ENCODE measurements at places on chromosomes 11 and 22.
A peak's percentile ranks its signal among the peaks of the same experiment; 100 is the strongest.

DNA sequence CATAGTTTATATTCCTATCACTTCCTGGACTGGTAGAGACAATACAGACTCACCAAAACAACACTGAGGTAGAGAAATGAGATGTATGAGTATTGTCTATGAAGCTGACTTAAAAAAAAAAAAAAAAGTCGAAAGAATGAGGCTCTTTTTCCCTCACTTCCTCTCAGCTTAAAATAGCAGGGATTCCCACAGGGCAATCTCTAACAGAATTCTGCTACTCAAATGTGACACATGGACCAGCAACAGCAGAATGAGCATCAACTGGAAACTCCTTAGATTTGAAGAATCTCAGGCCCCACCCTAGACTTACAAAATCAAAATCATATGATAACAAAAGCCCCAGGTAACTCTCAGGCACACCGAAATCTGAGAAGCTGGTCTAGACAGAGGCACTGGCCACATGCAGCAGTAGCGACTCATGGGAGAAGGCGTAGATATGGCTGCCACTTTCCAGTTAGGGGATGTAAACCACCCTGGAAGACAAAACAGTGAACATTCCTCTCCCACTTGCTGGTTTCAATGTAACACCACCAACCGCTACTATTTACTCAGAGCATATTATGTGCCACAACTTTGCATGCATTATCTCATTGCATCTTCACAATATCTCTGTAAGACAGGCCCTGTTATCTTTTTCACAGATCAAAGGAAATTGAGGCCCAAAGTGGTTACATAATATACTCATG is 128.0 kb downstream of the RBFOX2 start:
- no peak for DNase-seq

GRCh38 chr11:19419021-19419750 is 178.4 kb upstream of the E2F8 start:
- DNase-seq: no peak

GRCh38 chr11:106397787-106398501 is 320.5 kb downstream of the AASDHPPT start:
- no peak for DNase-seq

GRCh38 chr11:12841946-12842630 is 167.0 kb upstream of the RASSF10 start:
- peak; percentile 47 for DNase-seq

- DNase-seq: no peak
These were observed 22.5 kb downstream of the RHOD start for GRCh38 chr11:67079065-67079705.

DNA sequence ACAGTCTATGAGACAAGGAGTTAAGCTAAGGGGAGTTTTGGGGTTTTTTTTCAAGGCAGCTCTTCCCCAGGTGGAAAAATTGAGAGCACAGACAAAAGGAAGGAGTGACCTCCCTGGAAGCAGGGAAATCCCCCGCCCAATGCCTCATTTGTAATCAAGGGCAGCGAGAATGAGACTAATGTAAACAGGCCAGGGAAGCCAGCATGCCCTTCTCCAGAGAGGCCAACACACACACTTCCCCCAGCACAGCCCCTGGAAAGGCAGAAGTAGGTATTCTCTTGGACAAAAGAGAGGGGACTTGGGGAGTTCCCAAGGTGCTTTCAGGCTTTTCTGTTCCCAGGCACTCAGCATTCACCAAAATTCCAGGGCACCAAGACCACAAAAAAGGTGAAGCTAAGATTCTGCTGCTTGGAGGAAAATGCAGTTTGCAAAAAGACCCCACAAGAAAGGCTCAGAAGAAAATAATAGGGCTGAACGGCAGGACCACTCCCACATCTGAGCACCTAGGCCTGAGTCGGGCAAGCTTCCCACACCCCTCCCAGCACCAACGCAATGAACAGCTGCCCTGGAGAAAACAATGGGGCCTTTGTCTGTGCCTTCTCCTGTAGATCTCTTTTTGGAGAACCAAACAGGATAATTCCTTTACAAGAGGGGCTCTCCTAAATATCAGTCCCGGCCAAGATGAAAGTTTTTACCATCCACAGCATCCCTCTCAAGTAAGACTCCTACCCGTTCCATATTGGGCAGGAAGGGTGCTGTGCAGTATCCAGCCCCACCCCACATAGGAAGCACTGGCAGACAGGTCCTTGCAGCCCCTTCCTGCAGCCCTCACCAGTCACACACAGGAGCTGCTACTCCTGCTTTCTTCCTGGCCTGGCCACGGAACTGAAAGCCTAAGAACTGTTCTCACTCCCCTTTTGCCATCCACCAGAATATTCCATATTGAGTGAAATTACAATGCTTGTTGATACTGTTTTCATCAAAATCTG is 70.7 kb upstream of the AKIP1 start:
- no peak for DNase-seq

GRCh38 chr22:29037340-29037932 is 24.2 kb downstream of the C22orf31 start:
- DNase-seq: no peak

DNA sequence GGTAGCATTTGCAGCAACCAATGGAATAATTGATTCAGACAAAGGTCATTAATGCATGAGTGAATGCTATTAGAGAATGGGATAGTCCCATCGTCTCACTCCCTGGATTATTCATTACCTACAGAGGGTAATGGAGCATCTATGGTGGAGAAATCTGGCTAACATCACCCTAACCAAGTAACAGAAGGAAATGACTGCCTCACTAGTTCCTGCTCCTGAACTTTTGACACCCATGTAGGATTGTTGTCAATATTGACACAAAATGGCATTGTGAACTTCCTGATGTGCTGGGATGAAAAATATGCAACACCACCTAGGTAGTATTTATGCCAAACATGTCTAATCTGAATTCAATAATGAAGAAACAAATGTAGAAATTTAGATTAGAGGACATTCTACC is 44.0 kb upstream of the KIRREL3 start:
- no peak for DNase-seq

- no peak for DNase-seq
These were observed 5.6 kb upstream of the CARNS1 start for GRCh38 chr11:67409781-67410368.

DNA sequence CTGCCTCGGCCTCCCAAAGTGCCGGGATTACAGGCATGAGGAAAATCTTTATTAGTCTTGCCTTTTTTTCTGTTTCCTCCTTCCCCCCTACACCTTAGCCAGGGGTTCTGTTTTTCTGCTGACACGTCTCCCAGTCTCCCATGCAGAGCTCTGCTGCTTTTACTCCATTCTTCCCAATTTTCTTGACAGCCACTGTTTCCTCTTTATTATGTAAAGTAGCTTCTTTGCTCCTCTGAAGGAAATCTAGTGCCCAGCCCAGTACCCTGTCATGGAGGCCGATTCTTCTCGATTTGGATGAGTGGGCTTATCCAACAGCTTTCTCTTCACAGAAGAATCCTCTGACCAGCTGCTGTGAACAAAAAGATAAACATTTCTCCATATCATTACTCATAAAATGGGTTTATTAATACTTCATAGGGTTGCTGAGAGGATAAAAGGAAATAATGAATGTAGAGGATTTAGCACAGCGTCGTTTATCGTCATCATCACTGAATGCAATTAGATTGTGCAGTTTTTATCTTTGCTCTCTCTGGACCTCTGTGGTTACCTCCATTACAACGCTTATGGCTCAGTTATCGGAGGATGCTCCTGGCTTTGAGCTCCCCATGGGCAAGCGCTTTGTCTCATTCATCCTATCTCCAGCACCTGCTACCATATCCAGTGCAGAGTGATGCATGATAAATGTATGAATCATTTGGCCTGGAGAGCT is 375.6 kb upstream of the C11orf87 start:
- DNase-seq: no peak

GRCh38 chr22:26852176-26852575 is 194.8 kb downstream of the MIAT start:
- no peak for DNase-seq

DNA sequence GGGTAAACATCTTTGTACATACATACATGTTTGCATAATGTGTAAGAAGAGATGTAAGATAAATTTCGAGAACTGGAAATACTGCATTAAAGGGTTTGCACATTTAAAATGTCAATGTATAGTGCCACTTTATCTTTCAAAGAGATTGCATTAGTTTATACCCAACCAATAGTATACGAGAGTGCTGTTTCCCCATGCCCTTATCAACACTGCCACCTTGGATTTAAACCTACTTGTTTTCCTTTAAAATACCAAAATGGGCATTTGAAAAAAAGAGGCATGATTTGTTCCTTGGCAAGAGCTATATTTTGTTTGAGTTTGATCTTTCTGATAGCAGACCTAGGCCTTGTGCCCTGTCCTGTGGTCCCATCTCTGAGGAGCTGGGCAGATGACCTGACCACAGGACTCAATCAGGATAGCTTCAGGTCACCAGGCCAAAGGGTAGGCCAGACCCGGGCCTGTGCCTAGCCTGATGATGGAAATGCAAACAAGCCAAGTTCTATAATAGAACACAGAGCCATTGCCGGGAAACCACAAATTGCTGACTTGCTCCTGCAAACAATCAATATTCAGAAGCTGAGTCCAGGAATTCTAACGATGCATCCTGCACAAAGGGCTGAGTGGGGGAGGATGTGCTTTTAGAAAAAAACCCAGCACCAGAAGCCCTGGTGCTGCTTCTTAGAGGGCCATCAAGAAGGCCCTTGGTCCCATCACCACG is 16.9 kb upstream of the ALG8 start:
- DNase-seq: no peak

- DNase-seq: no peak
These were observed 73.4 kb upstream of the TTC12 start for GRCh38 chr11:113240790-113241635.

DNA sequence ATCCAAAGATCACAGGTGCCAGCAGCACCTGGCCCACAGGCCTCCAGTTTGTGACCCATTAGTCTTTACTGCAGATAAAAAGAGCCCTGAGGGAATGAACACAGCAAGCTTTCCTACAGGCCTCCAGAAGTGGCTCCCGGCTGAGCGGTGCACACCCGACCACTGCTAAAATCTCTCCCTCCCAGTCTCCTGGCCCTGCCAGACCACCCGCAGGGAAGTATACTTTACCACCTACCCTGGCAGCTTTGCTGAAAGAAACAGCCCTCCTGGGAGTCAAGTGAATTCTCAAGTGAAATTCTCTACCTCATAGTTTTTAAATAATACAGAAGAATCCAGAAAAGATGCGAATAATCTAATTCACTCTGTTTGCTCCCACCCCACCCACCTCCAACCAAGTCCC is 15.4 kb upstream of the MTNR1B start:
- DNase-seq: no peak

GRCh38 chr11:124518989-124519451 is 24.4 kb downstream of the OR8B12 start:
- no peak for DNase-seq

GRCh38 chr11:132644520-132645239 is 887.6 kb downstream of the OPCML start:
- no peak for DNase-seq

DNA sequence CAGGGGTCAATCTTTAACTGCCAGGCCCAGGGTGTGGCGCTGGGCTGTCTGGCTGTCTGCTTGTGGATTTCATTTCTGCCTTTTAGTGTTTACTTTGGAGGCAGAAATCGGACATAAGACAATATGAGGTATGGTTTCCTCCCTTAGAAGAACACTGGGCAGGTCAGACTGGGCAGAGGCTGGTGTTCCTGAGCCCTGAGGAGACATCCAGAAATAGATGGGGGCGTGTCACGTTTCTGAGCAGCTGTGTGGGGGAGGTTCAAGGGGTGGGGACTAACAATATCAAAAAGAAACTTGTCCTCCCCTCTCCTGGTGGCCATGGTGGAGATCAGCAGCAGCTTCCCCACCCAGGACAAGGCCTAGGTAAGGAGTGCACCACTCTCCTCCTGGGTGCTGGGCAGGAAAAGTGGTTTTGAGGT is at the start of gene ART1:
Gene ART1, plus strand, starts transcription at position 312 of the 419 bp plus-strand sequence. CDS start 14,086 bp downstream, outside the sequence.
- no peak for DNase-seq

GRCh38 chr11:503179-503981 is 3.7 kb downstream of the RNH1 start:
- DNase-seq: no peak

- DNase-seq: no peak
These were observed 27.3 kb downstream of the SYT7 start for GRCh38 chr11:61553373-61554171.

DNA sequence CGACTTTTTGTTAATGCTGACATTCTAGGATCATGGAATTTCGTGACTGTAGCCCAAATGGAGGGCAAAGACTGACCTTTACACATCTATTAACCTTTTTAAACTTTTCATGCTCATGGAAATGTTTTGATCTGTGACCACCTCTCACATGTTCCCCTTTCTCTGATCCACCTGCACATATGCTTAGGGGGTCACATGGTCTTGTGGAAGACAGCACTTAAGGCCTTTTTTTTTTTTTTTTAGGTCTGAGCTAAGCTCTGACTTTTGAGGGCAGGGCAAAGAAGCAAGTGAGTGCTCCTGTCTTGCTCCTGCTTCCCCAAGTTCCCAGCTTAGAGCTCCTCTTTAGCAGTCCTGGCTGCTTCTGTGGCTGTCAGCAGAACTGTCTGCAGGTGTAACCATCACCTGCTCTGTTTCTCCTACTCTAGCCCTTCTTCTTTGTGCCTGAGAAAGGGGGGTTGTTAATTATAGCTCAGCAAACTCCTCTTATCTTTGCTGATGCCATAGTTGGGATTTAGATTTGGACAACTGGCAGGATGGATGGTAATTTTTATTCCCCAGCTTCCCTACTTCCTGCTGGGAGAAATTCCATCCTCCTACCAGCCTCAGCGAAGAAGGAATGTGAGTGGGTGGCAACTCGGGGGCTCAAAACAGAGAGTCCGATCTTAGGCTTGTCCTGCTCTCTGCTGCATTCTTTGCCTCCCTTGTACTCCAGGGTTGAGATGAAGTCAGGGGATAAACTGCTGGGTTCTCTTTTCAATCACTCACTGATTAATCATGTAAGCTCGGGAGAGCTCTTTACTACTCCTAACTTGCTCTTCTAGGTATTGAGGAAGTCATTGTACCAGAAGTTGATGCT is 64.4 kb downstream of the GRAMD1B start:
- DNase-seq: no peak

GRCh38 chr11:28628412-28628811 is 520.2 kb downstream of the METTL15 start:
- DNase-seq: no peak

- DNase-seq: no peak
These were observed 1238.7 kb downstream of the TBC1D22A start for GRCh38 chr22:48001101-48001500.

GRCh38 chr11:72343006-72343756 is 91.2 kb downstream of the CLPB start:
- no peak for DNase-seq

All from AG09309 (cell line).